ENCODE measurements at places on chromosomes 11 and 22.

- DNase-seq: no peak
These were observed at the start of gene APOBEC3A for GRCh38 chr22:38957046-38957770. TSS of gene APOBEC3A (plus strand) at chr22:38957609. CDS start at chr22:38957692, 83 bp downstream.

DNA sequence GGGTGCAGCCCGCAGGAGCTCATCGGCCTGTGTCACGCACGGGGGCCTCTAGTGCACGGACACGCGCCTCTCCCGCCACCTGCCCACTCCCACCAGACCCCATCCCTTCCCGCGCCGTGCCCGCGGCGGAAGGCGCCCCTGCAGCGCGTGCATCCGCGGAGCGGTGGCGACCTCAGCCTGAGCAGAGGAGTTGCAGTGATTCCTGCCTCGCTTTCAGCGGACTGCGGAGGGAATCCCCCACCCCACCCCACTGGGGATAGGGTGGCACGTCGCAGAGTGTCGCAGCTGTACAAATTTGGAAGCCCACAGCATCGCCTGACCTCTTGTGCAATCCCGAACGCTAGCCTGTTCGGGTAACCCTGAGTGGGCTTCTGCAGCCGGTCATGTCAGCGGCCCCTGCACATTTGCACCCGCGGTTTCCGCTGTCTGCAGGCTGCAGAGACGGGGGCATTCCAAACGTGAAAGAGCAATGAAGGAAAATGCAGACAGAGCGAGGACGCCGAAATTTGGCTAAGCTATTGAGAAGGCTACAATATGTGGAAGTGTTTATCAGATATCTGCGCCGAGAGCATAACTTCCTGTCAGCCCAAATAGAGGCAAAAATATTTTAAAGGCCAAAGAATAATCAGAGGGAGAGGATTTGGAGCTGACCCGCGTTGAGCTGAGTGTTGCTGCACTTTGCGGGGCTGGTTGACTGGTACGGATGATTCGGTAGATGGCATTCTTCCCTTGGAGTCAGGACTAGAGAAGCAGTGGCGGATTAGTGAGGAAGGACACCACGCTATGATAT is 617 bp upstream of the ARHGAP20 start:
- DNase-seq: no peak

- no peak for DNase-seq
These were observed 220.1 kb upstream of the E2F8 start for GRCh38 chr11:19460718-19461405.

DNA sequence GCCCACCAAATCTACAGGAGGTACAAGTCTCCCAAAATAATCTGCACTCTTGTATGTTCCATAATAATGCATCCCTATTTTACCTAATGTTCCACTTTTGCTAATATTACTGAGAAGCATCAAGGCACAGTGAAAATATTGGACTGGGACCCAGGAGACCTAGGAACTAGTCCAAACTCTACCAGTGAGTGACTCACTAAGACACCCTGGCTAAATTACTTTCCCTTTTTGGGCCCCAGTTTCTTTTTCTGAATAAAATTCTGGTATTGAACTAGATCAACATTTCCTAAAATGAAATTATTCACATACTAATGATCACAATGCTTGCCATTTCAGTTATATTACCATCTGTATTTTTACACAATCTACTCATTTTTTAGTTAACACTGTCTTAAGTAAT is 19.6 kb downstream of the THAP12 start:
- no peak for DNase-seq

- no peak for DNase-seq
These were observed 194.0 kb downstream of the LARGE1 start for GRCh38 chr22:33726294-33726734.

- DNase-seq: no peak
These were observed 19.0 kb downstream of the MCAM start for GRCh38 chr11:119297938-119298337.

GRCh38 chr11:92804388-92804966 is 165.0 kb upstream of the MTNR1B start:
- DNase-seq: no peak

- DNase-seq: no peak
These were observed 55.1 kb upstream of the SCUBE2 start for GRCh38 chr11:9146477-9146876.

- DNase-seq: no peak
These were observed 98.8 kb downstream of the CRYBB2 start for GRCh38 chr22:25318081-25318823.

- no peak for DNase-seq
These were observed 115.8 kb downstream of the CSNK2A3 start for GRCh38 chr11:11237070-11237832.

DNA sequence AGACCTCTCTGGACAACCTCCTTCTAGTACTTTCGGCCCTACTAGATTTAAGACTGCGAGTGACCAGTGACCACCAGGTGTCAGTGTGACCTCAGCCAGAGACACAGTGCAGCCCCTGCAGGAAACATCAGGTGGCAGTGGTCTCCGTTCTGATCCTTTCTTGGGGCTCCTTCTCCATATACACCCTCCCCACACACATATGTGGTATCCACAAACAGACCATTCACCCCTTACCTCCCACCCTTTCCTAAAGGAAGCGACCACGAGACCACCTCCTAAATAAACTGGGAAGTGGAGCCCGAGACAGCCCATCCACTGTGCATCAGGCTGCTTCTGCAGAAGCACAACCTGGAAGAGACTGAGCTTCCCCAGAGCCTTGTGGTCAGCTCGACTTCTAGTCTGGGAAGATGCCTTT is 38.5 kb upstream of the CYP2D6 start:
- peak; percentile 88 for DNase-seq

GRCh38 chr11:80958987-80959386 is 1518.2 kb upstream of the TENM4 start:
- no peak for DNase-seq

DNA sequence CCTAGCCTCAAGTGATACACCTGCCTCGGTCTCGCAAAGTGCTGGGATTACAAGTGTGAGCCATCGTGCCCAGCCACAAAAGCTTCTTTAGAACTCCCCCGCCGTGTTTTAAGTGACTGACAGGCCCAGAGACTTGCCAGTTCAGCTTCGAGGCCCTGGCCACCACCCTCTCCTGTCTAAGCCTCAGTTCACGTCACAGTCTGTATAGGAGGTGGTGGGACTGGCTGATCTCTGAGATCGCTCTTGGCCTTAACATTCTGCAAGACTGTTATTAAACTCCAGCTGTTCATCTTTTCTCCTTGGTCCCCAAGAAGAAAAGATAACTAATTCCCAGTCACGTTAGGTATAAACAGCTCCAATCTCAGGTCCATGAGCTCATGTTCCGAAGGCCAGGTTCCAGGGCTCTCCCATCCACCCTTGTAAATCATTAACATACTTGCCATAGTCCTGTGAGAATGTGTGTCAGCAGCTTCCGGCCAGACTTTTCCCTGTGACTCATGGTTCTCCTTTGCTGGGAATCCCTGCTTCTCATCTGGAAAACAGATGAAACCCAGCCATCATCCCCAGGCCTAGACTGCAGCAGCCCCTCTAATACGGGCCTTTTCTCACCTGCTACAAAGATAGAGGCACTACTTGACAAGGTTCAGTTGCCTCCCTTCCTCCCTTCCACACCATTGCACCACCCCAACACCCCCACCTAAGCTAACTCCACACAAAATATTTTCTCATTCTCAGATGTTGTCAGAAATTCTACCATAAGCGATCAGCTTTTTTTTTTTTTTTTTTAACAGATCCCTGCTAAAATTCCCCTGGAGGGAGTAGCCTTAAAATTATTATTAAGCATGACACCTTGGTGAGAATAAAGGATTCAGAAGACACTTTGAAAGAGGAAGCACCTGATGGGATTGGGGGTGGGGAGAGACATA is 5.6 kb upstream of the KIAA0930 start:
- DNase-seq: no peak

GRCh38 chr11:94925422-94926270 is 47.7 kb downstream of the CWC15 start:
- no peak for DNase-seq

DNA sequence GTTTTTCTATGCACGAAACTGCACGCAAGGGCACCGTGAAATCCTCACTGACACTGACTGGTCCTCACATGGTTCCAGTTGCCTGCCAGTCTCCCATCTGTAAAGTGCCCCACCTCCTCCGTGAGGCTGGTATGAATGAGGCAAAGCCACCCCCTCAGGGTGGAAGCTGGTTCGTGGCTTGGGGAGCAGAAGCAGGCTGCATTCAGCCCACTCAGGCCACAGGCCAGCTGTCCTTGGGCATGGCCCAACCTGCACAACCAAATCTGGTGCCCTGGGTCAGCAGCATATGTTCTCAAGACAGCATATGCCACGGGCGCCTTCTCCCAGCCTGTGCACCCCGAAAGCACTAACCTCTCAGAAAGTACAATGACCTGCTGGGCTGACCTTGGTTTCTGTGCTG is 29.3 kb downstream of the SERPINH1 start:
- no peak for DNase-seq

- no peak for DNase-seq
These were observed 68.0 kb upstream of the ALX4 start for GRCh38 chr11:44377914-44378321.

DNA sequence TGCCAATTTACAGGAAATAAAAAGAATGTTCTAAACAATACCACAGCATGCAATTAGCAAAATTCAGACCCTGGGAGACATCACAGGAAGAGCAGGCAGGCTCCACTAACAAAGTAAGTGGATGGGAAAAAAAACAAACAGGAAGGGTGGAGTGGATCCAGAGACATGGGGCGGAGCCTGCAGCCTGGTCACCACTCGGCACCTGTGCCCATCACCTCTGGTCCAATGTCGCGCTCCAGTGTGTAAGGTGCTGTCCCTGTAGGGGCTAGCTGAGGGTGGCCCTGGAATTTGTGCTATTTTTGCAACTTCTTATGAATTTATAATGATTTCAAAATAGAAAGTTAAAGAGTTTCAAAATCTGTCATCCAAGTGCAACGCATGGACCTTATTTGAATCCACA is 11.0 kb upstream of the MOB2 start:
- DNase-seq: no peak

DNA sequence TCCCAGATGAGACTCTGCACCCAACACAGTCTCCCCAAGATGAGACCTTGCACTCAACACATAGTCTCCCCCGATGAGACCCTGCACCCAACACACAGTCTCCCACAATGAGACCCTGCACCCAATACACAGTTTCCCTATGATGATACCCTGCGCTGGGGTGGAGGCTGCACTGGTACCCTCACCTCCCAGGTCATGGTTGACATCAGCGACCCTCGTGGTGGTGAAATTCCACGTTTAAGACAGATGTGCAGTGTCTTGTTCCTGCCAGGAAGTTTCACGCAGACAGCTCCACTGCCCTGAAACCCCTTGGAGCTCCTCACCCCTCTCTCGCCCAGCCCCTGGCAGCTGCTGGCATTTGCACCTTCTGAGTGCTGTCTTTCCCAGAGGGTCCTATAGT is 9.5 kb downstream of the MUC5AC start:
- DNase-seq: no peak

DNA sequence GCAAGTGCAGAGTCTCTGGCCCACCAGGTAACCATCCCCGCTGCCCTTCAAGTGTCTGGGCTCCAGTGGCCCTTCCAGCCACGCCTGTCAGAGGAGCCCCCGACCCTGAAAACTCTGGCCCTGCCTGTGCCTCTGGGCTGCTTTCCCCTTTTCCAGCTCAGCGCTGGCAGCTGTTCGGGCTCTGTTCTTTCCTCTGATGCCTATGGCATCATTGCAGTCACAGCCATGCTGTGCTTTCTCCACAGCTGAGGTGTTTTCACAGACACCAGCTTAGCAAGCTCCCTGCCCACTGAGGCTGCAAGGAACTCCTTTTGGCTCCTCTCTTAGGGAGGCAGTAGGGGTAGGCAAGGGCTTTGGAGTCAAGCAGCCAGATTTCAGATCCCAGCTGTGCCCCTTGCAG is 21.2 kb downstream of the P2RX3 start:
- DNase-seq: no peak

DNA sequence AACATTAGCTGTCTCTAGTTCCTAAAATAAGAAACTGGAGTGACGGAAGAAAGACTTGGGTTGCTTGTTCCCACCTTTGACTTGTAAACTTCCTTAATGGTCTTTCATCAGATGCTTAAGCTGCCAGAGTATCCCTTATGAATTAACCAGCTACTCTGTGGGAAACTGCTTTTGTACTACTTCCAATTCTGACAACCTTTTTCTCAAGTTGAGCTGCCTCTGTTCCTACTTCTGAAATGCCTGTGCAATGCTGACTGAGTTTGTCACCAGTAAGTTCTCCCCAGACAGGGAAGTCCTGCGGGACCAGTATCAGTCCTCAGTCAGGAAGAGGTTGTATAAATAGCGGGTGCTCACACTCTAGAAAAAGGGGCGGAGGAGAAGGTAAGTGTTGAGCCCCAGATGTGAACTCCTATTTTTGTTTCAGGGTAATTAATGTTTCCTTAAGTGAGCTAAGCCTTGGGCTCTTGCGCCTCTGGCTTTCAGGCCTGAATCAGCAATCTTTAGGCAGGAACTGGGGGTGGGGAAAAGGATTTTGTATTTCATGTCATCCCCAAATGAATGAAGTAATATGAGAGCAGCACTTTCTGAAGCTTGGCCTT is 67.2 kb downstream of the CECR2 start:
- peak; percentile 42 for DNase-seq

- no peak for DNase-seq
These were observed 238.4 kb upstream of the CTSC start for GRCh38 chr11:88575916-88576315.

DNA sequence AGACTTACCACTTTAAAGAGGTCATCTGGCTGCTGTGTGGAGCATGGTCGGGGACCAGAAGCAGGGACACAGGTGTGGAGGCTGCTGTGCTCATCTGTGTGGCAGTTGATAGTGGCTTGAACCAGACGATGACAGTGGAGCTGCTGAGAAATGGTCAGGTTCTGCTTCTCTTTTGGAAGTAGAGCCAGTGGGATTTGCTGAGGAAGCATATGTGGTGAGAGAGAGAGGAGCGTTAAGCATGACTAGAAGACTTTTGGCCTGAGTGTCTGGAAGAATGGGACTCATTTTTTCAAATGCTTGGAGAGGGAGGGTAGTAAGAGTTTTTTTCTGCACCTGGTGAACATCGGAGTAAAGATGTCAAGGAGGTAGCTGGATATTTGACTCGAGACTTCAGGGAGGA is 12.5 kb upstream of the SREBF2 start:
- DNase-seq: no peak

DNA sequence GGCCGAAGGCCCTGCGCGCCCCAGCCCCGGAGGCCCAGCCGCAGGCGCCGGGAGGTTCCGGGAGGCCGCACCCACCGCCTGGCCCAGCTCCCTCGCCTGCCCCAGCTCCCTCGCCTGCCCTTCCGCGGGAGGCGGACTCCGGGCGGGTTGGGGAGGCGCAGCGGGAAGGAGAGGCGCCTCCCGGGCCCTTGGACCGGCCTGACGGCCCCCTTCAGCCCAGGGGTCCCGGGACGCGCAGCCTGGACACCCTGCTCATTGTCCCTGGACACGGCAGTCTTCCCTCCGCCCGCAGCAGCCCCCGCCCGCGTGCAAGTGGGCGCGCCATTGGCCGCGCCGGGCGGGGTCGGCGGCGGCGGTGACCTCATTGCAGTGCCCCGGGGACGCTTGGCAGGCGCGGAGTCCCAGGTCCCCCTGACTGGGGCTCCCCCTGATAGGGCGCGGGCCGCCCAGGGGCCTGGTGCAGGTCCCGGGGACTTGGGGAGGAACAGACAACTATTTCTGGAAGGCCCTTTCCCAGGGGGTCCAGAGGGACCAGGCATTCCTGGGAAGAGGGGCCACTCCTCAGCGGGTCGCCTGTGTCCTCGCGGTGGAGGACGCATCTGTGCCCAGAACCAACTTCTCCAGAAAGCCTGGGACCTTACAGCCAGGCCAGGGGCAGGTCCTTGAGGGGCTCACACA is 501 bp downstream of the CD151 start:
- no peak for DNase-seq

- peak; percentile 49 for DNase-seq
These were observed 2.4 kb downstream of the C11orf96 start for GRCh38 chr11:43944761-43945311.

Data from GM12865 (cell line).